AML-193 (cell line): ENCODE measurements at places on chromosomes 4 and X.

DNA sequence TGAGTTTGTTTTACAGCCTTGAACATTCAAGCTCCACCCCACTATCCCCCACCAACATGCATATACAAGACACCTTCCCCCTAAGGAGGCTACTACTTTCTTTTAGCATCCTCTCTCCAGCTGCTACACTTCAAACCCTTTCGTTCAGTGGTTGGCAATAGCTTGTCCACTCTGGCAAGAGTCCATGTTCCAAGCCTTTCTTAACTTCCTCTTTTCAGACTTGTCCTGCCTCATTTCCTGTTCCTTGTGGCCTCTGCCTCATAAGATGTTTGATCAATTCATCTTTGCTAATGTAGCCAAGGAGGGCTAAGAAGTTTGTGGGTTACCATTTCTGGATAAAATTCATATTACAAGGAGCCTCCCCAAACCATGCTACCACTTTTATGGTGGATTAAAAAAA lies 20.8 kb upstream of the ZCCHC12 start:
- peak; percentile 76 for DNase-seq

DNA sequence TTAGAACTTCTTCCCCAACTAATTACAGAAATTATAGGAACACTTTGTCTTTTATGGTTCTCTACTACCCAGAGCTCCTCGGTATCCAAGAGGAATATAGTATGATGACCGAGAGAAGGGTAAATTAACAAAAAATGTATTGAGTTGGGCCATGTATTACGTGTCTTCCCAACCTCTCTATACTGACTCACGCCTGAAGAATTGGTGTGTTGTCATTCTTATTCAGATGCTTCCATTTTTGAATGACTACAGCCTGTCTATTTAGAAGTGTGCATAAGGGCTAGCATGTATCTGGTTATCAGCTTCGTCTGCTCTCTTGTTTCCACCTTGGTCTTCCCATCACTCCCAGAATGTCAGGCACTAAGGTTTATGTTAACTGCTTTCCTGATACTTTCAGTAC lies 24.5 kb upstream of the SCD5 start:
- no peak for DNase-seq

DNA sequence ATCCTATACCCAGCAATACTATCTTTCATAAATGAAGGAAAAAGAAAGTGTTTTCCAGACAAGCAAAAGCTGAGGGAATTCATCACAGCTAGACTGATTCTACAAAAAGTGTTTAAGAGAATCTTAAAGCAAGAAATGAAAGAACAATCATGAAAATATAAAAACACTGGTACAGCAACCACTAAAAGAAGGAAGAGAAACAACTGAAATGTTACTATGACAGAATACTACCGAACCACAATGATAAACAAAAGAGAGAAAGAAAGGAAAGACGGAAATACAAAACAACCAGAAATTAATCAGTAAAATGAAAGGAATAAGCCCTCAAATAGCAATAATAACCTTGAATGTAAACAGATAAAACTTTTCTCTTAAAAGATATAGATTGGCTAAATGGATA lies 110.8 kb upstream of the AFF2 start:
- DNase-seq, result no peak

DNA sequence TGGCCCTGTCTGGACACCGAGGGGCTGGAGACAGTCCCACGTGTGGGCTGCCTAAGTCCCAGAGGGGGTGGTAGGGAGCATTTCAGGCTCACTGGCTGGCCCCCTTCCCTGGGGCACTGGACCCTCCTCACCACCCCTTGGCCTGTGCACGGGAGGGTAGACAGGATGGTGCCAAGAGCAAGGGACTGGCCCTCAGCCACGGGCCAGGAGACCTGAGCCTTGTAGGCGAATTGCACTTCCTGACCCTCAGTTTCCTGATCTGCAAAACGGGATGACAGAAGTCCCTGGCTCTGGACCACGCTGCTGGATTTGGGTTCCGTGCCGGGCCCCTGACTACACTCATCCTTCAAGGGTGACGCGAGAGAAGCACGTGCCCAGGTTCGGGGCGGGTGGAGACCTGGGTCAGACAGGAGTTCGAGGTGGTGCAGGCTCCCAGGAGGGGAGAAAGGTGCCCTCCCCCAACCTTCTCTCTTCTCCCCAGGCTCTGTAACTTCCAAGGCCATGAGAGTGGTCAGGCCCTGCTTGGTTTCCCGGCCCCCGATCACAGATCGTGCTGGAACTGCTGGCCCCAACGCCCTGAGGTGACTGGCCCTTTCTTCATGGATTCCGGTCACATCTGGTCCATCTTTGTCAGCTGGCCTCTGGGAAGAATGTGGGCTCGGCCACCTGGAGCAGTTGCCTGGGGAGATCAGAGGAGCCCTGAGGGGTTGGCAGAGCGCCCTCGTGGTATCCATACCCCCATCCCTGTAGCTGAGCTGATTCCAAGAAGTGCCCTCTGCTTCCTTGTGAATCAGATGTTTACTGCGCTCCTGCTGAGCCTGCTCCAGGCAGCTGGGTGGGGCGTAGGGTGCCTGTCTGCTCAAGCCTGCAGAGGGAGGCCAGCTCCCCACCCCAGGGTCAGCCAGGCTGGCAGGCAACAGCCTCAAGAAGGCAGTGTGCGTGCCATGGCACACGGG lies 3.3 kb downstream of the SH3BP2 start:
- no peak for DNase-seq

- no peak for DNase-seq
These were observed 49.5 kb upstream of the STOX2 start for GRCh38 chr4:183855323-183856190.

GRCh38 chr4:189786447-189786846 lies 154.2 kb upstream of the FRG1 start:
- DNase-seq, result no peak

- DNase-seq, result no peak
These were observed 3.5 kb downstream of the FHDC1 start for GRCh38 chr4:152939621-152940020.

GRCh38 chr4:6718932-6719610 lies 3.1 kb downstream of the BLOC1S4 start:
- no peak for DNase-seq

- DNase-seq, result no peak
These were observed 313.3 kb downstream of the PPP3CA start for GRCh38 chr4:101033986-101034385.

GRCh38 chr4:145785391-145786008 lies 105.6 kb downstream of the C4orf51 start:
- DNase-seq, result no peak

- peak; percentile 60 for DNase-seq
These were observed 33.4 kb upstream of the ENPP6 start for GRCh38 chr4:184250795-184251669.

- DNase-seq, result no peak
These were observed 8.5 kb downstream of the FRMD7 start for GRCh38 chrX:132119283-132119682.

GRCh38 chrX:120357186-120357585 lies 4.7 kb upstream of the ATP1B4 start:
- DNase-seq, result no peak

DNA sequence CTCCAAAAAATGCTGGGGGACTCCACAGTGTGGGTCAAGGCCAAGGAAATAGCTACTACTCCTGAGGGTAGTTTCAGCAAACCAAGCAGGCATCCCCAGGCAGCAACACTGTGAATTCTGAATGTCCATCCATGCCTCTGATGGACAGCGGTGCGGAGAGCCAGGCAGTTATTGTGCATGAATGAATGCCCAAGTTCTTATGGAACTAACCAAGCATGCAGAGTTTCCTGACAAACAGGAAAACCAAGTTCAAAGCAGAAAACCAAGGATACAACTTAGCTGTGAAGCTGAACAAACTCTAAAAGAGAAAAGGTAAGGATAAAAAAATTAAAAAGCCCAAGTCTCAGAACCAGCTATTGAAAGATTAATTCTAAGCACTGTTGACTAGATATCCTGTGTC lies 642.6 kb upstream of the HS3ST1 start:
- DNase-seq, result no peak

DNA sequence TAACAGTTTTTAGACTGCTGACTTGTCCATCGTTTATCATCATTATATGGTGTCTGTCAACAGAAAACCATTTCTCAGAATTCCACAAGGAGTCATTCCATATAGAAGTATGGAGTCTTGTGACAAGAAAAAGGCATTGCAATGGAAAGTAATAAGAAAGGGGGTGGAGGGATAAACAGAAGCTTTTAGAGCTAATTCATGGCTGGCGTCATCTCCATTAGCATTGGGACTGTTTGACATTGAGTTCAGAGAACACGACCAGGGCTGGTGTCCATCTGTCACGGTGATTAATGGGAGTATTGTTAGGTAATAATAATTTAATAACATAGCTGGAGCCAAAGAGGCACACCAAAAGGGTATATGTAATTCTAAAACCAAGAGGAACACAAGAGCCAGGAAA lies 101.9 kb upstream of the SFRP2 start:
- no peak for DNase-seq

DNA sequence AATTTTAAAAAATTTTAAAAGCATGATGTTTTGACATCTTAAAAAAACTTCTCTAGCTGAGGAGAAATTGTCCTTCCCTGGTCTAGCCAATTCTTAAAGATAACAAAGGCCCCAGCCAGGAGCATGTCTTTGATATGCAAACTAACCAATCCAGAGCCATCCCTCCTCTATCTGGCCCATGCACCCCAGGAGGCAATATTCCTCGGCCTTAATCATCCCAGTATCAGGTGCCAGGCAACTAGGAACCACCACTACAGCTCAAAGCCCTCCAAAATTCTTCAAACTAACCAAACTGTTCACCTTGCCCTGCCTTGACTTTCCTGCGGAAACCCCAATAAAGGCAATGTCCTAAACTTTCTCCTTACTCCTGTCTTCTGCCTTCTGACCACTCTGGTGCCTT lies 97.8 kb upstream of the USP9X start:
- no peak for DNase-seq

GRCh38 chr4:184096561-184097240 lies 121.0 kb downstream of the ENPP6 start:
- DNase-seq, result no peak

DNA sequence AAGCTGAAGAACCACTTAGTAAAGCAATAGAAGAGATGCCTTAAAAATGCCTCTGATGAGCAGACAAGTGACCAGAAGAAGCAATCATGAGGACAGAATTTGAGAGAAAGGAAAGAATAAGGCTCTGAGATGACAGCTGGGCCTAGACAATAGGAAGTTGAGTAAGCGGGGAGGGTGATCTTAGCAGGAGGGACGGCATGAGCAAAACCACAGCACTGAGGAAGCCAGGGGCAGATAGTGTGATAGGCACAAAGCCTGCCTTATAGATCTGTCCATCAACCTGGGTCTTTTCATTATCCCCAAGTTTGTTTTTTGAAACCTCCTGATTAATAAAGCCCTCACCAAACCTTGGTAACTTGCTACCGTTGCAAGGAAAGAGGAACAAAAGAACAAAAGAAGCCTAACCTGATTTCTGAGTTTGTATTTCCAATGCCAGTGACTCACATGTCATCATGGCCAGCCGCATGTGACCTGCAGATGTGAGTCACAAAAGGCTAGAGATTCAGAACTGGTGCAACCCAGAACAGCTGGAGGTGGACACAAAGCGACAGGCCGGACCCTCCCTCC lies 55.7 kb upstream of the PPARGC1A start:
- DNase-seq, result peak; percentile 44
